ENCODE measurements at places on chromosomes 1 and 21.
A peak's percentile ranks its signal among the peaks of the same experiment; 100 is the strongest.

DNA sequence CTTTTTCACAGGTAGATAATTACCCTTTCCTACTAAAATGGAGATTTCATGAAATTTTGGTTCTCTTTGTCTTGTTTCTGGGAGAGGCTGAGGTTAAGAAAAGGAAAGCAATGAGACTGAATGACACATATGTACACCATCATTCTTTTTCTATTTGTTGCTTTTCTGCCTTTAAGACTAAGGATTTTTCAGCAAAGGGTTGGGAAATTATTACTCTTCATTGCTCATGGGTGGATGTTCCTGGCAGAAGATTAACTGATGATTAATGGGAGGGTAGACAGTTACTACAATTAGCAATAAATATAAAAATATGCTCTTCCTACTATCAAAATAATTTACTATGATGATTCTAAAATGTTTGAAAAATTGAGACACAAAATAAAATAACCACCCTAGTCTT is 316.5 kb upstream of the USP24 start:
- DNase-seq, result no peak

- DNase-seq, result no peak
These were observed 75.3 kb upstream of the WDR26 start for GRCh38 chr1:224509907-224510306.

DNA sequence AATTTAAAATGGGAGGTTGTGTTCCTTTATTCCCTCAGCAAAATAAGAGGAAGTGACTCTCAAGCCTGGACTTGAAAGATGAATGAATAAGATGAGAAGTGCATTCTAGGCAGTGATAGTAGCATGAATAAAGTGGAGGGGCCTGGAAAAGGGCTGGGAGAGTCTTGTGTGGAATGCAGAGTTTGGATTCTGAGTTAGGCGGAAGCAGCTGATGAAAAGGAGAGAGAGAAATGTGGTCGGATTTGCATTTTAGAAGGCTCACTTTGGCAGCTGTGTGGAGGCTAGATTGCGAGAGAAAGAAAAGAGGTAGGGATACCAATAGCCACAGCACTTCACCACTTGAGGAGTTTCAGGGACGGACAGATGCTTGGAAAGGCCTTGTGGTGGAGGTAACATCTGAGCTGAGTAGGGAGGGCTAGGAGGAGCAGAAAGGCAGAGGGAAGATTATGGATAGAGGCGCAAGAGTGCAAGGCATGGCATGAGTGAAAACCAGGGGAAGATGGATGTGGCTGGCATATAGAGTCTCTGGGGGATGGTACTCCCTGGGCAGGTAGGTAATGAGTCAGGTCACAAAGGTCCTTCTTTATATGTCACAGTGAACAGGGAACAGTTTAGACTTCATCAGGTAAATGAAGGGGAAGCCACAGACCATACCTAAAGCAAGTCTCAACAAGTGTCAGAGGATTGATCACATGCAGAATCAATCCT is 59.6 kb downstream of the ST3GAL3 start:
- DNase-seq, result no peak

DNA sequence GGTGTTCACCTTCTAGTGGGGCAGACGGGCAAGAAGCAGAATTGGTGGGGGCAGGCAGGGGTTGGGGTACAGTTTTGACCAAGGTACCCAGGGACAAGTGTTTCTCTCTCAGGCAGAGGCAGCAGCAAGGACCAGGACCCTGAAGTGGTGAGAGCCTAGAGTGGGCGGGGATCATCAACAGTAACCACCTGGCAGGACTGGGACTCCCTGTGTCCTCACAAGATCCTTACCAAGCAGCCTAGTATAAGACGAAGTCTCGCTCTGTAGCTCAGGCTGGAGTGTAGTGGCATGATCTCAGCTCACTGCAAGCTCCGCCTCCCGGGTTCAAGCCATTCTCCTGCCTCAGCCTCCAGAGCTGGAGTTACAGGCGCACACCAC is 3.2 kb upstream of the NADK start:
- no peak for DNase-seq

- no peak for DNase-seq
These were observed 2.8 kb upstream of the ECE1 start for GRCh38 chr1:21292984-21293536.

DNA sequence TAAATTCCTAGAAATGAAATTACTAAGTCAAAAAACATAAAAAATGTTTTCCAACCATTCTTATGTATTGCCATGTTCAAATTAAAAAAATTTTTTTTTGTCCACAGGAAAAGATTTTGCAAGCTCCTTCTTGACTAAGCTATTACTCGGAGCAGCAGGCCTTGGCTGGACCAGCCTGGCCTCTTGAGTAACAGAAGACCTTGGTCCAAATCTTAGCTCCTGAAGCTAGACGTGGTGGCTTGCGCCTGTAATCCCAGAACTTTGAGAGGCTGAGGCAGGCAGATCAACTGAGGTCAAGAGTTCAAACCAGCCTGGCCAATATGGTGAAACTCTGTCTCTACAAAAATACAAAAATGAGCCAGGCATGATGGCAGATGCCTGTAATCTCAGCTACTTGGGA is 77.6 kb downstream of the CLSTN1 start:
- no peak for DNase-seq

DNA sequence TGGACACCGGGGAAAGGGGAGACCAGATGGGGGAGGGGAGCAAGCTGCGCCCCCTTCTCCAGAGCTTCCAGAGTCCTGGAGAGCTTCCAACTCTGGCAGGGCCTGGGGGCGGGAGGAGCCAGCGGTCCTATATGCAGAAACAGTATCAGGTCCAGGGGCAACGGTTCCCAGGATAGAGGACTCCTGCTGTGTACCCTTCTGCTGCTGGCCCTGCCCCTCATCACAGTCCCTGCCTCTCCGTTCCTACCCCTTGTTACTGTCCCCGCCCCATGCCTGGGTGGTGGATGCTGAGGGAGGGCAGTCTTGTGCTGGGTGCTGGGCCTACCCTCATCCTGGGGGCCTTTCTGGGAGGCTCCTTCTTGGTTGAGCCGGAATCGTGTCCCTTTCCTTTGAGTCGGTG is 19.2 kb upstream of the PEX10 start:
- DNase-seq, result no peak

DNA sequence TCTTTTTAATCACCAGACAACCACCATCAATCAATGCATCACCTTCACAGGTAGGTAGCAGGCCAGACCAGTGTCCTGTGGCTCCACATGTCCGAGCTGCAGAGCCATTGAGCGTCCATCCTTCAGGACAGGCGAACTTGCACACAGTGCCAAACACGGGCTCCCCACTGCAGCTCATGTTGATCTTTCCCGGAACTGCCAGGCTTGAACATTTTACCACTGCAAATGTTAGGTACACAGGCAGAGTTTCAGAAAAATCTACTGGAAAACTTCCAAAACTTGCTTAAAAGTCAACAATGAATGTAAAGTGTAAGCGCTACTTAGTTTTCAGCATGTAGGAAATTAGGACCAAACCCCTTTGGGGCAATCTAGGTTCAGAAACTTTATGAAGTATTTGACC is 6.6 kb downstream of the SELE start:
- peak; percentile 41 for DNase-seq

DNA sequence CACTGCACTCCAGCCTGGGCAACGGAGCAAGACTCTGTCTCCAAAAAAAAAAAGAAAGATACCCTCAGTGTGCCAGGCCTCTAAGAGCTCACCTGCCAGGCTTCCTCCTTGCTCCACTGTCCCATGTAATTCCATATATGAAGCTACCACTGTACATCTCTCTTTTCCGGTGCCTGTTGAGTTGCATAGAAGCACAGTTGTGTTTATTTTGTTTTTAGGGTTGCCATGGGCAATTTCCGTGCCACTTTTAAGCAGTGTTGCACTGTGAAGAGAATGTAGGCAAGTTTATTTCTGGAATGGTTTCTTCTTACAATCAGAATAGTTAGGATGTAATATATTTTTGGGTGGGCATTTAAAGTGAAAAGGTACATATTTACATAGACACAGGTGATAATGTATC is 23.3 kb downstream of the MR1 start:
- DNase-seq, result no peak

GRCh38 chr1:185608177-185608576 is 126.0 kb upstream of the HMCN1 start:
- no peak for DNase-seq

GRCh38 chr1:53672785-53673184 is 66.2 kb downstream of the GLIS1 start:
- no peak for DNase-seq

GRCh38 chr1:185017338-185017737 is 28.0 kb upstream of the RNF2 start:
- DNase-seq, result no peak

- DNase-seq, result no peak
These were observed 226.8 kb downstream of the DNAH14 start for GRCh38 chr1:225156254-225156653.

GRCh38 chr1:73104749-73105148 is 822.4 kb upstream of the NEGR1 start:
- no peak for DNase-seq

- no peak for DNase-seq
These were observed 99.7 kb downstream of the NFIA start for GRCh38 chr1:61182049-61182448.

GRCh38 chr21:45417256-45417950 is 12.4 kb downstream of the COL18A1 start:
- DNase-seq, result no peak

GRCh38 chr1:160006312-160006940 is 25.4 kb downstream of the PIGM start:
- peak; percentile 80 for DNase-seq

DNA sequence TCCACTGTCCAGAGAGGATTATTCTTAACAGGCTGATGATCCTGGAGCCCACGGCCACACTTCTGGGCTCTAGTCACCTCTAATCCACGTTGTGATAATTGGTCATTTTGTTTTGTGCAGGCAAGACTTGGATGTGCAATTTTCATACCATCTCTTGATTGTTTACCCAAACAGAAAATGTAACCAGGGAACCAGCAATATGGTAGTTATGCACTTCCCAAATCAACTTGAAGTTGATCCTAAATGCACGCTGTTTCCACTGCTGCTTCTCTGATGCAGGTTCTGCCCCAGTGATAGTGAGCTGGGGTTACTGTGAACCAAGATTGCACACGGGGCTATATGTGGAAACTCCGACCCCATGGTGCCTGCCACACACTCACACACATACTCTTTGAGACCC is 14.7 kb upstream of the KCNJ15 start:
- no peak for DNase-seq

Data from colonic mucosa (tissue), 4 donors.